ENCODE measurements at places on chromosomes 4 and X. TPM values are rescaled to one million over a fixed set of nuclear protein-coding genes. Genes with fewer than 3 reads are reported as not detected.

DNA sequence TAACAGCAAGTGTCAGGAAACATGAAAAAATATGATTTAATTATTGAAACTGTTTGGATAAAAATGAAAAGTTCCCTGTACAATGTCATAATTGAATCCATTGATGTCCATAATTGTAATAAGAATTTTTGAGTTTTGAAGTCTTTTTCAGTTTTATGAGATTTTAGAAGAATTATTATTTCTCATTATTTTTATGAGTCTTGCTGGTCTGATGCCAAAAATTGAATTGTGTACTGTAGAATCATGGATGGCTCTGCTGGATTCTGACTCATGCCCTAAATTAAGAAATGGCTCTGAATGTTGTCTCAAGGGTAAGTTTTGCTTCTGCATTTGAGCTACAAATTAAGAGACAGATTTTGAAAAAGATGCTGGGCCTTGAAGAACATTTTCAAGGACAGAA is 132.8 kb upstream of the MAP9 start:
- no peaks in the 10 kb centered on the region for H3K4me1 ChIP-seq
- no peak overlapping the region for H3K4me3 ChIP-seq
- no peak for DNase-seq

- no peaks in the 10 kb centered on the region for H3K27me3 ChIP-seq
- H3K4me1 ChIP-seq, result no peaks in the 10 kb centered on the region
- no peak overlapping the region for H3K4me3 ChIP-seq
These were observed 15.2 kb upstream of the FAM47A start for GRCh38 chrX:34147345-34147744.

Gene CCDC149
- total RNA-seq, result 12.6 TPM

Gene NPY1R
- total RNA-seq, result 2.4 TPM

- no peak overlapping the region for H3K27ac ChIP-seq
- H3K4me1 ChIP-seq, result no peaks in the 10 kb centered on the region
- no peaks in the 10 kb centered on the region for H3K27me3 ChIP-seq
- DNase-seq, result no peak
- no peaks in the 10 kb centered on the region for H3K36me3 ChIP-seq
- no peak overlapping the region for H3K4me3 ChIP-seq
These were observed 29.8 kb upstream of the ARHGAP24 start for GRCh38 chr4:85445050-85445639.

GRCh38 chr4:41120297-41121217 is 93.8 kb downstream of the APBB2 start:
- H3K4me3 ChIP-seq, result no peak overlapping the region
- H3K27ac ChIP-seq, result peak overlapping the region; percentile 16
- peak; percentile 83 for DNase-seq
- H3K36me3 ChIP-seq, result no peaks in the 10 kb centered on the region

- no peak overlapping the region for H3K4me3 ChIP-seq
- H3K27me3 ChIP-seq, result no peaks in the 10 kb centered on the region
- no peaks in the 10 kb centered on the region for H3K36me3 ChIP-seq
- H3K27ac ChIP-seq, result no peak overlapping the region
- no peak for DNase-seq
These were observed 44.1 kb downstream of the TMEM164 start for GRCh38 chrX:110046971-110047370.

Gene NOX1
- not detected for total RNA-seq
